ENCODE measurements at places on chromosomes 1 and 21. TPM values are rescaled to one million over a fixed set of nuclear protein-coding genes. Genes with fewer than 3 reads are reported as not detected.

DNA sequence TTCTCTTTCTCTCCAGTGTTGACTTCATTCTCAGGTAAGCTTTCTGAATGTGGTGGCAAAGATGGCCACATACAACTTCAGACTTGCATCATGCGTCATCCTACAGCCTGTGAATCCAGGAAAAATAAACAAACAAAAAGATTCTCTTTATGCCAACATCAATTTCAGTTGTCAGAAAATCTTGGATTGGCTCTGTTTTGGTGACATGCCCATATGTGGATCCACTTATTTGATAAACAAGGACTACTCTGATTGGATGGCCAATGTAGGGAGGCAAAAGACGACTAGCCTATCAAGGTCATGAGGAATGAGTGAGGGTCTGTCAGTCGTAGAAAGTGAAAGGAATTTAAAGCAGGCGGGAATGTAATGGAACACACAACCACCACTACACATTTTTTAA is 866.6 kb downstream of the USP25 start:
- DNase-seq: no peak

The AKT3 gene
- total RNA-seq: 86.5 TPM

DNA sequence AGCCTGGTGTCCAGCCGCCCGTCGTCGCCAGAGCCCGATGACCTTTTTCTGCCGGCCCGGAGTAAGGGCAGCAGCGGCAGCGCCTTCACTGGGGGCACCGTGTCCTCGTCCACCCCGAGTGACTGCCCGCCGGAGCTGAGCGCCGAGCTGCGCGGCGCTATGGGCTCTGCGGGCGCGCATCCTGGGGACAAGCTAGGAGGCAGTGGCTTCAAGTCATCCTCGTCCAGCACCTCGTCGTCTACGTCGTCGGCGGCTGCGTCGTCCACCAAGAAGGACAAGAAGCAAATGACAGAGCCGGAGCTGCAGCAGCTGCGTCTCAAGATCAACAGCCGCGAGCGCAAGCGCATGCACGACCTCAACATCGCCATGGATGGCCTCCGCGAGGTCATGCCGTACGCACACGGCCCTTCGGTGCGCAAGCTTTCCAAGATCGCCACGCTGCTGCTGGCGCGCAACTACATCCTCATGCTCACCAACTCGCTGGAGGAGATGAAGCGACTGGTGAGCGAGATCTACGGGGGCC is 1.2 kb downstream of the OLIG2 start:
- DNase-seq: no peak

DNA sequence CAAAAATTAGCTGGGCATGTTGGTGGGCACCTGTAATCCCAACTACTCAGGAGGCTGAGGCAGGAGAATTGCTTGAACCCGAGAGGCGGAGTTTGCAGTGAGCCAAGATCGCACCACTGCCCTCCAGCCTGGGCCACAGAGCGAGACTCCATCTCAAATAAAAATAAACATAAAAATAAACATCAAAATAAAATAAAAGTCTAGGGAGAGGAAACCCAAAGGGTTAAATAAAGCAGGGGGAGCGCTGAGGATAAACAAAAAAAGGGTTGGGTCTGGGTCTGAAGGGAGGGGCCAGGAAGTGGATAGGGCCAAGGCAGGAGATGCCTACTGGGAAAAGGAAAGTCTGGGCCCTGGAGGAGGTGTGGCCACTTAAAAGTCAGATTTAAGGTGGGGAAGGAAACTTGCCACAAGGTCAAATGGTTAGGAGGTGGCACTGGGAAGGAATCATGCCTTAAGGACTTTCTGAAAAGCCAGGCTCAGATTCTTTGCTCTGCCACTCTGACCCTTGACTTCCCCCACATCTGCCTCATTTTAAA is 150.0 kb downstream of the ADSS2 start:
- DNase-seq: no peak

The RAVER2 gene
- total RNA-seq: 5.8 TPM

DNA sequence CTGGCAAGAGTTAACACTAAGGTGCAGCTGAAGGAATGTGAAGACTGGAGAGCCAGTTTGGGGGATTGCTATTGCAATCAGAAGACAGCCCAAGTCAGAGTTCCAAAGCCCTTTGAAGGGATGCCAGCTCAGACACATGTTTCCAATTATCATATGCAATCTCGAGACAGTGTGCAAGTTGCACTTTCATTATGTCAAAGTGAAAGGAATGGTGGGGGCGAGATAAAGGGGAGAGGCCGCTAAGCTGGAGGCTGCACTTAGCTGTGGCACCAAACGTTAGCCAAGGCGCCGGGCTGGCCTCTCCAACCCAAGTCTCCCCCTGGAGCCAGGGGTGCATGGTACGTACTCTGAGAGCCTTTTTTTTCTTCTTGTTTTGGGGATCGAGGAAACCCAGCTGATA is 58.0 kb downstream of the NGF start:
- DNase-seq: no peak

GRCh38 chr21:36665806-36666205 is 33.1 kb upstream of the SIM2 start:
- DNase-seq: no peak

DNA sequence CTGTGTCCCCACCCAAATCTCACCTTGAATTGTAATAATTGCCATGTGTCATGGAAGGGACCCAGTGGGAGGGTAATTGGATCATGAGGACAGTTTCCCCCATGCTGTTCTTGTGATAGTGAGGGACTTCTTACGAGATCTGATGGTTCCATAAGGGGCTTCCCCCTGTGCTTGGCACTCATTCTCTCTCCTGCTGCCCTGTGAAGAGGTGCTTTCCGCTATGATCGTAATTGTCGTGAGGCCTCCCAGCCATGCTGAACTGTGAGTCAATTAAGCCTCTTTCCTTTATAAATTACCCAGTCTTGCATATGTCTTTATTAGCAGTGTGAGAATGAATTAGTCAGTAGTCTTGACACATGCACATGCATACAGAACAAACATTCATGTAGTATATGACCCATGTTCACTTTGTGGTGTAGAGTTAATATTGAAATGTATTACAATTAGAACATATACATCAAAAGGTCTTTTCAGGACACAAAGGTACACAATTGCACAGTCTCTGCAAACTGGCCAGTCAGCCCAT is 16.9 kb upstream of the IFI16 start:
- no peak for DNase-seq

- no peak for DNase-seq
These were observed 7.6 kb upstream of the EIF4G3 start for GRCh38 chr1:21184276-21184675.

- no peak for DNase-seq
These were observed 21.7 kb upstream of the KIFAP3 start for GRCh38 chr1:170095976-170096748.

DNA sequence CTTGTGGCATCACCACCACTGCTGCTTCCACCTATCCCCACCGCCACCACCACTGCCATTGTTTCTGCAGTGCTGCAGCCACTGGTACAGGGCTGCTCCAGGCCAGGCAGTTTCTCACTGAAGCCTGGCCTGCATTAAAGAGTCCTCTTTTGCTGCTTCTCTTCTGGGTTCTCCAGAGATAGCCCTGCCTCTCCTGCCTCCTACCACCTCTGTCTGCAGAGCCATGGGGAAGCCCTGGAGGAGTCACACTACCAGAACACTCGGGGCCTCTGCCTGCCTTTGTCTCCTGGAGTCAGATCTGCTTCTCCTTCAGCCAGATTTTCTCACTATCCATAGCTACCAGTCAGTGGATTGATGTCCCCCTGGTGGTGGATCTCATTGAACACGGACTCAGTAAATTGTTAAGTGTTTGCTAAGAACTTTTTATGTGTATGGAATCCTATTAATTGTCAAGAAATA is 37.7 kb upstream of the DDAH1 start:
- no peak for DNase-seq

GRCh38 chr1:208538587-208538986 is 294.4 kb upstream of the PLXNA2 start:
- DNase-seq: no peak

DNA sequence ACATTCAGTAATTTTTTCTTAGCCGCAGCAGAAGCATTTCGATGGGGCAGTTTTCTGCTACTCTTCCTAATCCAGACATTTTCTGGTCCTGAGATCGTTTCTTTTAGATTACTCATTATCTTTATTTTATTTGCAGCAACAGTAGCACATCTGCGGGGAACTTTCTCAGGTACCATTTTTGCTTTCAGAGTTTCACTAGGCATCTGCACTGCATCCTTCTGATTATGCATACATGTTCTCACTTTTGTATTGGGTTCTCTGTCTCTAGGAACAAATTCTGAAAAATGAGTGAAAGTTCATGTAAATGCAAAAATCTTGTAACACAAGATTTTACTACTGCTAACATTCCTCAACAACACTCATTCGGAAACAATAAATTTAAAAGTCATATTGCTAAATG is 3.9 kb upstream of the PSMG1 start:
- no peak for DNase-seq

GRCh38 chr1:210597555-210598134 is 268.9 kb downstream of the HHAT start:
- no peak for DNase-seq

DNA sequence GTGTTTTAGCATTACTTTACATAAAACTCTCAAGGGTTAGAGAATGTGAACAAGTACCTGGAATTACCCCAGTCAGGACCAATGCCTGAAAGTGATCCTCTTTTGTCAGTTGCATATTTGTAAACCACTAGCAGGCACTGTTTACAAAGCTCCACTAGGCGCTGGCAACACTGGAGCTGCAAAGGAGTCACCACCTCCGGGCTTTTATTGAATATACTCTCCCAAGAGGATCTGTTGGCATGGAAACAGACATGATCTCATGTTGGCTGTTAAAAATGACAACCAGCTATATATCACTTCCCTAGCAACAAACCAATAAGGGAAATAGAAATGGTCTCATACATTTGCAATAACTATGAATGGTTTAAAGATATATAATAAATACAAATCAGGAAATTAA is 116.0 kb downstream of the TTLL7 start:
- no peak for DNase-seq

The FAM163A gene
- not detected for total RNA-seq

DNA sequence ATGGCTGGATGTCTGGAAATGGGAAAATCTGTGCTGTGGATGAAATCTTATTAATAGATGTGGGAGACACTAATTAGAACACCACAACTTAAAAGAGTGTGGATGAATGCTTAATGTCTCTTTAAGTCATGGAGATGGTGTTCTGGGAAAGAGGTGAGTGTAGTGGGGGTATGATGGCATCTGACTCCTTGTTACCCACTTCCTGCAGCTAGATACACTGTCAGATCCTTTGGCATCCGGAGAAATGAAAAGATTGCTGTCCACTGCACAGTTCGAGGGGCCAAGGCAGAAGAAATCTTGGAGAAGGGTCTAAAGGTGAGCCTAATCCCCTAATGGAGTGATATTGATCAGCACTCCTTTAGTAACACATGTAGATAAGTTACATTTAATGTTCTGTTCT is 2.0 kb downstream of the RPL11 start:
- no peak for DNase-seq

- DNase-seq: no peak
These were observed 409.2 kb upstream of the PLXNA2 start for GRCh38 chr1:208653426-208653825.

The BLACAT1 gene
- 0.11 TPM for total RNA-seq

The BNIPL gene
- 3.8 TPM for total RNA-seq

GRCh38 chr1:87686671-87687070 is 358.0 kb downstream of the LMO4 start:
- DNase-seq: no peak

GRCh38 chr21:32414579-32415358 is 2.3 kb downstream of the EVA1C start:
- no peak for DNase-seq

- no peak for DNase-seq
These were observed 145.3 kb downstream of the SEC16B start for GRCh38 chr1:177824508-177824982.

The MAP1LC3C gene
- total RNA-seq: not detected

- DNase-seq: no peak
These were observed 202.9 kb downstream of the USP25 start for GRCh38 chr21:15932726-15933125.

DNA sequence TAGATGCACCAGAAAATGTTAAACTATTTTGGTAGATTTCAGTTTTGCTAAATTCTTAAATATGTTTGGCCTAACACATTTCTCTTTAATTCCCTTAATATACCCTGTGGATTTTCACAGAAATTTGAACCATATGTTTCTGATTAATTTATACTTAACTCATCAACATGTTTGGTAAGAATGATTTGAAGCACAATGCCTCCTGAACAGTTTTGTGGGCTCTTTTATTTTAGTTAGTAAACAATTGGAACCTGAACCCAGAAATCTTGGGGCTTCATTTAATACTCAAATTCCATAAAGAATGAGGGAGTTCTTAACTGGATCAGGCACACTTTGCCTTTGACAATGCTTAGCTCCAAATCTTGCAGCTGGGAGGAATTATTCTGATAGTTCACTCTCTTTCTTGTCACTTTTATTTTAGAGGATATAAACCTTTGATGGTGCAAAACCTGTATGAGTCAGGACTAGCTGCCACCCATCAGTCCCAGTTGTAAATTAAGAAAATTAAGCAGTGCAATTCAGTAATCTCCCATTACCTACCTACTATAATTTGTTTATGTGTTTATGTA is 24.6 kb upstream of the LYPLAL1 start:
- no peak for DNase-seq

GRCh38 chr1:7405844-7406500 is 365.1 kb upstream of the VAMP3 start:
- no peak for DNase-seq

DNA sequence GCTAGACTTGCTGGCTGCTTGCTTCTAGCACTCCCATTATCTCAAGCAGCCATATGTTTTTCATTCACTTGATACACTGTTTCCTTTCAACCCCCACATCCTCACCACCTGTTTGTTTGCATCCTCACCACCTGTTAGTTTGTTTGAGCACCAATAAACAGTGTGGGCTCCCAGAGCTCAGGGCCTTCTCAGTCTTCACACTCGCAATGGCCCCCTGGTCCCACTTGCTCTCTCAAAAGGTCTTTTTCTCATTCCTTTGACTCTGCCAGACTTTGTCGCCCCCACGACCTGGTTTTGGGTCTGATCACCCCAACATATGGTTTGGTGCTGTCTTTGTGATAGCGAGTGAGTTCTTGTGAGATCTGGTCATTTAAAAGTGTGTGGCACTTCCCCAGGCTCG is 6.2 kb upstream of the PADI4 start:
- DNase-seq: no peak

- no peak for DNase-seq
These were observed 4.8 kb downstream of the OR2T10 start for GRCh38 chr1:248592655-248593054.

- no peak for DNase-seq
These were observed 14.3 kb downstream of the CHI3L2 start for GRCh38 chr1:111241797-111242196.

- DNase-seq: no peak
These were observed 84.3 kb downstream of the LTN1 start for GRCh38 chr21:28908351-28908750.

- DNase-seq: no peak
These were observed 426 bp downstream of the VSIG8 start for GRCh38 chr1:159862031-159862430.

The CD34 gene
- total RNA-seq: not detected

The GPR89B gene
- total RNA-seq: 36.6 TPM

The MAN1C1 gene
- total RNA-seq: 47.2 TPM
